CD8-positive, alpha-beta T cell (primary cell): ENCODE measurements at places on chromosomes 1 and 21.

- no peak for DNase-seq
Measured at GRCh38 chr1:220631238-220631815, 58.8 kb upstream of the C1orf115 start.

GRCh38 chr1:20262810-20263534, 27.7 kb upstream of the VWA5B1 start:
- no peak for DNase-seq

GRCh38 chr1:212328248-212328647, 43.0 kb downstream of the PPP2R5A start:
- DNase-seq: no peak

DNA sequence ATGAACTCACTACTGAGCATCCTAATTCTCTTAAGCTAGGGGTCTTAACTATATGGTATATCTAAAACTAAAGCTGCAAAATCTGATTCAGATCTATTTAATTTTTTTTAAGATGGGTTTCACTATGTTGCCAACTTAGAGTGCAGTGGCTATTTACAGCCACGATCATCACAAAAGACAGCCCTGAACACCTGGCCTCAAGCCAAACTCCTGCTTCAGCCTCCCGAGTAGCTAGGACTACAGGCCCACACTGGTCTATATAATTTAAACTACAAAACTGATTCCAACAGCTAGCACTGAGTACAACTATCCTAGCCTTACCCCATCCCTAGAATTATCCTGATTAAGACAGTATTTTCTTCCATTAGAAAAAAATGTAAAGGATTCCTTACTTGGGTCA, 37.1 kb downstream of the EIF4G3 start:
- no peak for DNase-seq

DNA sequence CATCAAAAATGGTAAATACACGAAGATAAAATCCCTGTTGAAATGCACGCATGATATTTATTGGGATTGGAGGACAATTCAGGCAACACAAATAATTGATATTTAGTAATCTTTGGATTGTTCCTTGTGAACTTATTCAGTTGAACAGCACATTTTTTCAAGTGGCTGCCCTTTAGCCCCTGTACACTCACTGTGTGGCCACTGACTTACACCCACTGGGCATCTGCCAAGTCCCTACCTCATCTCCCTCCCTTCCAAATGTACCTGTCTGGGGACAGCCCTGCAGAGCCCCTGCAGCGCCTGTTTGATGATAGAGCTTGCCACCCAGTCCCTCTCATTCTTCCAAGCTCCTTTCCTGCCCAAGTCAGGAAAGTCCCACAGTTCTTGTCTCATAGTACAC, 154.3 kb downstream of the GLUL start:
- DNase-seq: no peak

- no peak for DNase-seq
Measured at GRCh38 chr1:77542813-77543420, 139.5 kb downstream of the ZZZ3 start.

DNA sequence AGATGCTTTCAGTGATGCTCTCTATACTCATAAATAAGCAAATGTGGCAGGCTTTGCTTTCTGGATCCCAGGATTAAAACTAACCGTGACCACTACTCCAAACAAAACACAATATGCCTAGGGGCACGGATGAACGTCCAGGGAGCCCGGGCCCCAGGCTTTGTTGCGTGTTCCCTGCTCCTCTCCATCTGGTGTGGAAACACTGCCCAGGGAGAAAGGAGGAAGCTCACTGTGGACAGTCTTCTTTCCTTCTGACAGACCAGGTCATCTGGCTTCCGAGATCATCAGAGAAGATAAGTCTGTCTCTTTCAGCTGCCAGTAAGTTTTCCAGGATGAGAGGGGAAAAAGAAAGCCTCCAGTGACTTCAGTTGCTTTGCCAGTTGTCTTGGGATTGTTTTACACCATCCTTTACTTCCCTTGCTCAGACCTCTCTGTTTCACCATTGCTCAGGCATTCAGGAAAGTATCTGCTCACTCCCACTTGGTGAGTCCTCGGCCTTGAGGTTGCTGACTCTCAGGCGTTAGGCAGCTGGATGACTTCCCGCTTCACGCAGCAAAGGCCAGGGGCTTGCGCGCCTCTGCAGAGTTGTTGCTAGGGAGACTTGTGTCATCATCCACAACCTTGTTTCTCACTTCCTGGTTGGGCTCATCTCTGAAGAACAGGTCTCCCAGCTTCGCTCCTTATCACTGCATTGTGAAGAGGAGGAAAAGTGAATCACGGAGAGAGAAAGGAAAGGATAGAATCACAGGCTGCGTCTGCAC, 20.6 kb upstream of the PGD start:
- DNase-seq: no peak

GRCh38 chr1:39776400-39776713, 5.2 kb upstream of the OXCT2 start:
- DNase-seq: no peak

GRCh38 chr1:64516803-64517568, 47.1 kb downstream of the CACHD1 start:
- DNase-seq: no peak

DNA sequence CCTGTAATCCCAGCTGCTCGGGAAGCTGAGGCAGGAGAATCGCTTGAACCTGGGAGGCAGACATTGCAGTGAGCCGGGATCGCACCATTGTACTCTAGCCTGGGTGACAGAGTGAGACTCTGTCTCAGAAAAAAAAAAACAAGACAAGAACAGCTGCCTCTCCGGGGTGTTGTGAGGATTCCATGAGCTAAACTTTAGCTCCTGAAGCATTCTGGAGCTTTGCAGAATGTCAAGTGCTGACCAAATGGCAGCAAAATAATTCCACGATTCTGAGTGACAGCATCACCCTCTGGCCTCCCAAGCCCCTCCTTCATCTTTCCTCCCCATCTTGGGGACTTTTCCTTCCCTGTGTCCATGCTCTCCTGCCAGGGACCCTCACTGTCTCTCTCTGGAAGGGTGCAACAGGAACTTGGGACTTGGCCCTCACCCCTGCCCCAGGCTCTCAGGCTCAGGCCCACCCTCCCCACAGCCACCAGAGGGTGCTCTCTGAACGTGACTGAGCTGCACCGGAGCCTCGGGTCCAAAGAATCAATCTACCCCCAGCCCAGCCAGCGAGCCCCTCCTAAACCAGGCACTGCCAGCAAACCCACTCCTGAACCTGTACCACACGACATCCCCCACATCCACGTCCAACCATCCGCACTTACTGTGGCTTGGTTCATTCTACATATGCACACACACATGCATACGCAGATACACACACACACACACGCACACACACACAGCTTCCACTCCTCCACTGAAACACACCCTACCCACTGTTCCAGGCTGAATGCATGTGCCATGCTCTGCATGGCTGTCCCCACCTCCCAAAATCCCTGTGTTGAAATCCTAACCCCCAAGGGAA, 45.7 kb downstream of the ACOT7 start:
- peak; percentile 75 for DNase-seq

- no peak for DNase-seq
Measured at GRCh38 chr1:82994616-82995263, 1004.2 kb downstream of the TTLL7 start.

DNA sequence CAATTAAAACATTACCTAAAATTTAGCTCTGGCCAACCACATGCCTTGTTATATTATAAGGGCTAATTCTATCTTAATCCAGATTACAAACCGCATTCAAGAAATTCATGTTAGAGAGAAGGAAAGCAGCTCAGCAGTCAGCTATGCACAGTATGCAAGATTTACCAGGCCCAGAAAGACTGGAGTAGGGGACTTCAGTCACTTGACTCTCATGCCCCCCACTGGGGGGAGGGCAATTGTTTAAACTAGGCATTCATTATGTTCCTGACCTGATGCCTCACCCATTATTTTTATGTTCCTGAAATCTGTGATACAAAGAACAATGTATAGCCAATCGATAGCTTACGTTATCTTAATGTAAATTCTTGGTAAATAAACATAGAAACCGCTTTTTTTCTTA, 96.9 kb downstream of the ZNF644 start:
- DNase-seq: no peak

DNA sequence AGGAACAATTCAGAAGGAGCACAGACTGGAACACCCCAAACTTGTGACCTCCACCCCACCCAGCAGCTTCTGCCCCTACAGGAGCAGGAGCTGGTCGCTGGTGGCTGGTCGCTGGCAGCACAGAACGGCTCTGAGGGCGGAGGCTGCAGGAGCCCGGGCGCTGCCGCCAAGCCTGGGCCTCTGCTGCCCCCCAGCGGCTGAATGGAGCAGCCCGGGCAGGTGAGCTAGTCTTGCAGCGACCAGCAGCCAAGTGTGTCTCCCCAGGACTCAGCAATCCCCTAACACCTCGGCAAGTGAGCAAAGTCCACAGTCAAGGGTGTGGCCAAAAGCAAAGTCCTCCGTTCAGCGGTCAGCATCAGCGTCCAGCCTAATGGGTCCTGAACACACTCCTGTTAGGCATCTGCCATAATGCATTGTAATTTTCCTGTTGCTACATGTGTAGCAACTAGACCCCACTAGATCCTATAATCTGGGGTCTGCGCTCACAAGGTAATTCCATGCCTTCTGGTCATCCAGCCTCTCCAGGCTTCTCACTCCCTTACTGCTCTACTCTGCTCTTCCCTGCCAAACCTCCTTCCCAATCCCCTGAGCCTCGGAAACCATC, 12.1 kb upstream of the GJB5 start:
- DNase-seq: peak; percentile 72

GRCh38 chr1:61692155-61692800, 32.7 kb downstream of the TM2D1 start:
- no peak for DNase-seq

DNA sequence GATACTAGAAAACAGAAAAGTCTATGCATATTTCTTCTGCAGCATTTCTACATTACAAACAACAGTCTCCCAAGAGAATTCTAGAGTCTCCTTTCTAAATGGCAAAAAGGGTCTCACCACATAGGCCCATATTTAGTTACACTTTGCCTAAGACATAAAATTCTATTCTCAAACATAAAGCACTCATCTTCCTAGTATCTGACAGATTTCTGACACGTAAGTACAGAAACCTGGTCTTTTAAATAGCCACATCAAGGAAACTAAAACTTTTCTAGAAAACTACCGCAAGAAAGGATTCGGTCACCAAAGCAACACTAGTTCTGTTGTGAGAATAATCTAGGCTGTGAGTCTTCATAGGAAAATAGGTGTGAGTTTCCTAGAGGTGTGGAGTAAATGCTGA, 33.6 kb upstream of the CTSK start:
- DNase-seq: peak; percentile 40

GRCh38 chr1:220094016-220094911, at the start of gene IARS2:
Gene IARS2 (plus strand): TSS chr1:220094132. CDS start chr1:220094217, 85 bp downstream.
- peak; percentile 90 for DNase-seq

DNA sequence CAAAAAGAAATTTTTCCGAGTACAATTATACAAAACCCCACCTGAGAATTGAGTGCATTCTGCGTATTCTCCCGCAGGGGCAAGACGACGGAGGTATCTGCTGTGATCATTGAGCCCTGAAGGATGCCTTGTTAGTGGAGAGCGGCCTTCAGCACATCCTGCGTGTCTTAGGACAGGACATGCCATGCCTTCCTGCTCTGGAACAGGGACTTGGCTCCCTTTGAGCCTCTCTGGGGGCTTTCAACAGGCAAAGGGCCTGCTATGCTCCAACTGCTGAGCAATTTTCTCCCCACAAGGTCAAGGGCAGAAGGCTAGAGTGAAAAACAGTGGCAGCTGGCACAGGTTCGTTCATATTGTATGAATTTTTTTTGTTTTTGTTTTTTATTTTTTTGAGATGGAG, 52.4 kb downstream of the TOR1AIP2 start:
- DNase-seq: no peak

- DNase-seq: no peak
Measured at GRCh38 chr1:24825174-24825573, 79.9 kb downstream of the CLIC4 start.

GRCh38 chr1:227773558-227773957, 38.3 kb downstream of the SNAP47 start:
- no peak for DNase-seq

- DNase-seq: no peak
Measured at GRCh38 chr1:46767649-46768282, 31.1 kb upstream of the CYP4B1 start.

DNA sequence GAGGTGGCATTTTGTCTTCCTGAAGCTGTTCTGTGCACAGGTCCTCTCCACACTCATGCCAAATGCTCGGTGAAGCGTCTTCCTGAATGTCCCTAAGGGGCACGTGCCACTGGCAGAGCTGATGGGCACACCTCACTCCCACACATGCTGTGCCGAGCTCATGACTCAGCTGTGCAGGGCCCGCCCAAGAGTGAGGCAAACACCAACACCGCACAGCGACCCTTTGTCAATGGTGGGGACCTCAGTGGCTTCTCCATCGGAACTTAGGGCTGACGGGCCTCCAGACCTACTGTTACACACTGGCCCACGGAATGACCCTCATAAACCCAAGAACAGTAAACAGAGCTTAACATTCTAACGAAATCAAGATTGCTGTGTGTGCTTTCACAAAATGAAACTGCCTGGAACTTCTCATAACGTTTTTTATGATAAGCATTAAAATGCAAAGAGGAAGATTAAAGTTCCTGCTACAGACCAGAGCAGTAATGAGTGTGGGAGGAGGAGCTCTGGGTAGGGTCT, 89.3 kb downstream of the SIM2 start:
- DNase-seq: no peak

DNA sequence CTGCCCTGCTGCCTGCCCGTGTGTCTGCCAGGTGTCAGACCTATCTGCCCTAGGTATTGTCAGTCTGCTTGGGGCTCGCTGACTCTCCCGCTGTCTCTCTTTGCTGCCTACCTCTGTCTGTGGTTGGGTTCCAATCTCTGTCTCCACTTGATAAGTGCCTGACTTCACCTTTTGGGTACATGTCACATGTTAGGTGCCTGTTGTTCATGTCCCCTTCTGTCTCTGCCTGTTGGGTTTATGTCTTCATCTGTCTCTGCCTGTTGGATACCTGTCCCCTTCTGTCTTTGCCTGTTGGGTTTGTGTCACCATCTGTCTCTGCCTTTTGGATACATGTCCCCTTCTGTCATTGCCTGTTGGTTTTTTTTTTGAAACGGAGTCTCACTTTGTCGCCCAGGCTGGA, 14.6 kb downstream of the RPS6KA1 start:
- no peak for DNase-seq

DNA sequence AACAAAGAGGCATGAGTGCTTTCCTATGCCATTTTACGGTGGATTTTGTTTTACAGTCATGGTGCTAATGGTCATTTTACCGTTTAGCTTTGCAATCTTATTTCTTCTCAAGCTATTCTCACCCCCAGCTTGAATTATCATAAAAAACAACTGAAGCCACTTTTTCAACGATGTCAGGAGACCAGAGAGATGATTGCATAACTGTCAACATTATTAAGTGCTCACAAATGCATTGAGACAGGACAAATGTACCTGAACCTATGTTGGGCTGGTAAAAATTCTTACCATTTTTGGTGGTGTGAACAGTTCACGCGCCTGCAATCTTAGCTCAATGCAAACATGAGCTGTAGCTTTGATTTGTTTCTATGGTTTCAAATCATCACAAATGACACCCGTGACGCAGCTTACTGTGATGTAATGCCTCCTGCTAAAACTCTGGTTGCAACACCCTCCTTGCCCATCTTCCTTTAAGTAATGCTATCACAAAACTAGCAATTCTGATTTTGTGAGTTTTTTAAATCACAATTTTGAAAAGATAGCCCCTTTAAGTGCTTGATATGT, 104.4 kb downstream of the UCHL5 start:
- no peak for DNase-seq

GRCh38 chr1:61213245-61214011, 131.1 kb downstream of the NFIA start:
- DNase-seq: no peak
